Panc1 (cell line): ENCODE measurements at places on chromosomes 5 and 9.
A peak's percentile ranks its signal among the peaks of the same experiment; 100 is the strongest.

- DNase-seq, result no peak
Measured at GRCh38 chr5:132506094-132506692, 15.6 kb upstream of the IRF1 start.

DNA sequence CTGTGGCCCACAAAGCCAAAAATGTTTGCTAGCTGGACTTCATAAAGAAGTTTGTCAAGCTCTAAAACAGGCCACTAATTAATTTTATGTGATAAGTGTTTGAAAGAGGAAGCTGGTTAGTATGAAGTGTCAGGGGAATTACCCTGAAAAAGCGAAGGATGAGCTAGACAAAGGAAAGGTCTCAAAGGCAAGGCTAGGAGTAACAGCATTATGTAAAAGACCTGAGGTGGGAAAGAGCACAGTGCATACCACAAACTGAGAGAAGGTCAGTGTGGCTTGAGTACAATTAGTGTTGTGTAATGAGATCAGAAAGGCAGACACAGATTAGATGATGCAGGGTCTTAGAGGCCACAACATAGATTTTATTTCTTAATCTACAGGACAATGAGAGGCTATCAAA lies 29.6 kb downstream of the RC3H2 start:
- no peak for DNase-seq

GRCh38 chr5:73673161-73673591 lies 47.2 kb downstream of the ARHGEF28 start:
- DNase-seq, result peak; percentile 43

DNA sequence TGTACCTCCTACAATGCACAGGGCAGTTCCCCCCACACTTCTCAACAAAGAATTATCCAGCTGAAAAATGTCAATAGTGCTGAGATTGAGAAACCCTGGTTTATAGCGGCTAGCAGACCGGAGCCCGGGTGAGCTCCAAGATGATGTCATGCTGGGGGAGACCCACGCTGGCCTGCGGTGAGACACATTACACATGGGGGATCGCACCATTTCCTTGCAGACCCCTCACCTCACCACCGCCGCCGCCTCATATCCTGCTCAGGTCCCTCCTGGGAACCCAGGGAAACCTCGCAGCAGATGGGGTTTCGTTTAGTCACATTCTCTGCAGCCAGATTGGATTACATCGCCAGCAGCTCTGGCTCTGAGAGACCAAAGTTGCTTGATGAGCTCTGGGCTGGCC lies 14.7 kb upstream of the TNC start:
- no peak for DNase-seq

DNA sequence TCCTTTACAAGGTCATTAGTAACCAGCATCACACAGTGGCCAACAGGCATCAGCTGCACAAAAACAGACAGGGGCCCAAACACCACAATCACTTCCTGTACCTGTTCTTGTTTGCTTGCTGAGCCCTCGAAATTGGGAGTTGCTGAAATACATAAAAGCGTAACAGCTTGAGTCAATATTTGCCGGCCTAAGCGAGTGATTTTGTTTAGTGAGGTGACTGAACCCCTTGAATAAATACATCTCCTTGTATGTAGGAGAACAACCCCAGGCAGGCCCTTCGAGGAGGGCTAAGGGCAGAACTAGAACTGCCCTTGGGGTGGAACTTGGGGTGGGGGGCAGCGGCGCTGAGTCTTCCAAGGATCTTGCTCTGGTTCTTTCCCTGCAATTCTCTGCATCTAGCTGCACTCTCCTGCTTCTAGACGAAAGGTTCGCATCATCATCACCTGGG lies 502.5 kb downstream of the RASEF start:
- no peak for DNase-seq

- DNase-seq, result no peak
Measured at GRCh38 chr5:116629168-116629567, 54.5 kb upstream of the SEMA6A start.

GRCh38 chr5:2201421-2201820 lies 318.7 kb upstream of the IRX4 start:
- no peak for DNase-seq
